Stomach (tissue), 19 donors: ENCODE measurements at places on chromosomes 3 and 15. TPM values are rescaled to one million over a fixed set of nuclear protein-coding genes. Genes with fewer than 3 reads are reported as not detected.

The CTSH gene
- 193 TPM for polyA plus RNA-seq

The NPAP1 gene
- polyA plus RNA-seq: not detected

The SCN10A gene
- not detected for polyA plus RNA-seq

The ZNF385D gene
- polyA plus RNA-seq: 1.1 TPM
